Body of pancreas (tissue), 4 donors: ENCODE measurements at places on chromosomes 6 and 20.

DNA sequence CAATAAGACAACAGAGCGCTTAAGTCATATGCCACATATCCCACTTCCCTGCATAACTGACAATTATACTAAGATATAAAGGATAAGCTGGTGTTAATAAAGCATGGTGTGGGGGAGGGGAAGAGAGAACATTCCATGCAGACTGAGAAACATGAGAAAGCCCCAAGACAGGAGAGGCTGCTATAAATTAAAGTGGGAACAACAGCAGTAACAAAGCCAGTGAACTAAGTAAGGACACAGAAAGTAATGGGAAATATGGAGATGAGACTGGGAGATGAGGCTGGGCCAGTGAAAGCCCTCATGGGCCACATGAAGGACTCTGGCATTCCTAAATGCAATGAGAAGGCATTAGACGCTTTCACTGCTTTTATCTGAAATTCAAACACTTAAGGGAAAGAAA is 41.3 kb downstream of the SESN1 start:
- H3K4me1 ChIP-seq, result peaks cover 14% of the 10 kb centered on the region
- no peak for DNase-seq
- no peaks in the 10 kb centered on the region for H3K36me3 ChIP-seq
- no peak overlapping the region for H3K27ac ChIP-seq
- H3K27me3 ChIP-seq, result no peaks in the 10 kb centered on the region

DNA sequence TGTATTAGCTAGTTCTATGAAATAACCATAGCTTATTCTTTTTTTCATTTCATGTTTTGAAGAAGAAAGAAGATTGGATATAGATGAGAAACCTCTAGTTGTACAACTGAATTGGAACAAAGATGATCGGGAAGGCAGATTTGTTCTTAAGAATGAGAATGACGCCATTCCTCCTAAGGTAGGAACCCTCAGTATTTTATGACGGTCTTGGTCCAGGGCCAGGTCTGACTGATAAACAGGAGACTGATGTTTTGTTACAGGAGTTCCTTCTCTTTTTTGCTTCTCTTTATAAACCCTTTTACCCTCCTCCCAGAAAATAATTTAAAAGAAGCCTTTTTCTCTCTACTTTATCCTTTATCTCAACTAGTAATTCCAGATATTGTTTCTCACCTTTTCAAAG is 43.6 kb downstream of the AFDN start:
- H3K27me3 ChIP-seq, result no peaks in the 10 kb centered on the region
- H3K4me3 ChIP-seq, result no peak overlapping the region
- peaks cover 10% of the 10 kb centered on the region for H3K36me3 ChIP-seq
- peak; percentile 23 for DNase-seq
- no peaks in the 10 kb centered on the region for H3K4me1 ChIP-seq
- H3K27ac ChIP-seq, result no peak overlapping the region

- no peaks in the 10 kb centered on the region for H3K27me3 ChIP-seq
- H3K36me3 ChIP-seq, result no peaks in the 10 kb centered on the region
- peaks cover 5% of the 10 kb centered on the region for H3K4me1 ChIP-seq
- DNase-seq, result no peak
- H3K27ac ChIP-seq, result no peak overlapping the region
- no peak overlapping the region for H3K4me3 ChIP-seq
Measured at GRCh38 chr6:143539106-143539505, 27.6 kb upstream of the FUCA2 start.

GRCh38 chr20:12016291-12016690 is 98.6 kb downstream of the BTBD3 start:
- H3K36me3 ChIP-seq, result no peaks in the 10 kb centered on the region
- peaks cover 6% of the 10 kb centered on the region for H3K4me1 ChIP-seq
- no peak overlapping the region for H3K27ac ChIP-seq
- DNase-seq, result no peak
- no peaks in the 10 kb centered on the region for H3K27me3 ChIP-seq

GRCh38 chr6:14770572-14770971 is 475.3 kb upstream of the JARID2 start:
- no peaks in the 10 kb centered on the region for H3K27me3 ChIP-seq
- H3K4me3 ChIP-seq, result no peak overlapping the region
- H3K27ac ChIP-seq, result no peak overlapping the region
- no peaks in the 10 kb centered on the region for H3K4me1 ChIP-seq

- H3K27me3 ChIP-seq, result no peaks in the 10 kb centered on the region
- no peak overlapping the region for H3K27ac ChIP-seq
- H3K36me3 ChIP-seq, result no peaks in the 10 kb centered on the region
- peaks cover 2% of the 10 kb centered on the region for H3K4me1 ChIP-seq
Measured at GRCh38 chr6:150881911-150882481, 16.5 kb downstream of the MTHFD1L start.

DNA sequence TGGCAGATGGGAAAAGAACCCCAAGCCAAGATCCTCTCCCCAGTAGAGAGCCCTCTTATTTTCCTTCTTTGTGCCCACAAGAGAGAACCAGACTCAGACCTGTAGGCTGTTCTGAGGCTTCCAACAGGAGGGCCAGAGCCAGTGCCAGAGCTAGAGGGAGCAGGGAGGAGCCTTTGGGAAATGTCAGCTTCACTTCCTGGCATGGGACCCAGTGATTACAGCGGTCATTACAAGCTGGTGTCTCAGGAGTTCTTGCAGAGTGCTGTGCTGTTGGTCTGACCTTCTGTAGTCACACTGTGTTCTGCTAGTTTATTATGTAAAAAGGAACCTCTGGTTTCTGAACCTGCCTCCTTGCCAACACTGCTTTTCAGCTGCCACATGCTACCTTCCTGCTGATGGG is 38.9 kb downstream of the STK35 start:
- no peak for DNase-seq
- H3K27me3 ChIP-seq, result no peaks in the 10 kb centered on the region
- H3K4me1 ChIP-seq, result no peaks in the 10 kb centered on the region

GRCh38 chr6:17754254-17754653 is 47.5 kb upstream of the NUP153 start:
- DNase-seq, result no peak
- no peaks in the 10 kb centered on the region for H3K36me3 ChIP-seq
- no peak overlapping the region for H3K4me3 ChIP-seq
- no peaks in the 10 kb centered on the region for H3K27me3 ChIP-seq
- H3K4me1 ChIP-seq, result no peaks in the 10 kb centered on the region

DNA sequence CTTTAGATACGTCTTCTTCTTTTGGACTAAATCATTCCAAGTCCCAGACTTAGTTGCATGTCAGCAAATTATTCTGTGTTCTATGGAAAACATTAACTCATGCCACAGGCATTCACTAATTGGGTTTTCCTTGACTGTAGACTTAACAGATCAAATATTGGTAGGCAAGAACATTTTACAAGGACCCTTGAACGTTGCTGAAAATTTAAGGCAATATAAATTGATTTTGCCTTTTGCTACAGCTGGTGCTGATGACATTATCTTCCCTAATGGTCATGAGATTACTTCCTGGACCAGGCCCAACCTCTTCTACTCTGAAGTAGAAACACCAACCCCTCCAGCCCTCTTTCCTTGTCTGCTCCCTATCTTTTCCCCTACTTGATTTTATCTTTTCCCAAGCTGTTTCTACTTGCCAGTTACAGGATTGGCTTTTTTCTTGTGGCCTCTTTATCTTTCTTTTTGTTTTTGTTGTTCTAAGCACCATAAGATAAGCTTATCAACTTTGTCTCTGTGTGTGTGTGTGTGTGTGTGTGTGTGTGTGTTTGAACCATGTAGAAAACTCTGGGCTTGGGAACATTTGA is 514.0 kb upstream of the SOX4 start:
- no peaks in the 10 kb centered on the region for H3K36me3 ChIP-seq
- no peak overlapping the region for H3K4me3 ChIP-seq
- no peak overlapping the region for H3K27ac ChIP-seq

- no peaks in the 10 kb centered on the region for H3K36me3 ChIP-seq
- peak overlapping the region; percentile 46 for H3K4me3 ChIP-seq
- peaks cover 20% of the 10 kb centered on the region for H3K4me1 ChIP-seq
- H3K27ac ChIP-seq, result peak overlapping the region; percentile 53
- H3K27me3 ChIP-seq, result no peaks in the 10 kb centered on the region
Measured at GRCh38 chr6:4774715-4775493, 1.3 kb upstream of the CDYL start.

DNA sequence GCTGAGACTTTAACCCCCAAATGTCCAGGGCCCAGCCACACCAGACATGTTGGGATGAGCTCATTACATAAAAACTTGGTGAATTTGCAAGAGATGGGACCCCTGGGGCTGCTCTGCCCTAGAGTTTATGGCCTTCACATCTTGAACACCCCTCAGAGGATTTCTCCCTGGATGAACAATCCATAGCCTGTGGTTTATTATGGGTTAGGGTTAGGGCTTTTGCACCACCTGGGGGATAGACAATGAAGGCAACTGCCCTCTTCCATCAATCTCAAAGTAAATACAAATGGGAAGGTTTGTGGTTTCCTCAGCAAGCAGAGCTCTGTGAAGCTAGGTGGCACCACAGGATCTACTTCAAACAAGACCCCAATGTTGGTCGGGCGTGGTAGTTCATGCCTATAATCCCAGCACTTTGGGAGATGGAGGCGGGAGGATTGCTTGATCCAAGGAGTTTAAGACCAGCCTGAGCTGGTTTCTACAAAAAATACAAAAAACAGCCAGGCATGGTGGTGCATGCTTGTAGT is 17.4 kb downstream of the SPINT3 start:
- H3K4me1 ChIP-seq, result no peaks in the 10 kb centered on the region
- no peaks in the 10 kb centered on the region for H3K27me3 ChIP-seq
- H3K4me3 ChIP-seq, result no peak overlapping the region
- no peak overlapping the region for H3K27ac ChIP-seq
- H3K36me3 ChIP-seq, result no peaks in the 10 kb centered on the region

GRCh38 chr20:33387177-33387576 is 14.1 kb downstream of the CDK5RAP1 start:
- DNase-seq, result no peak
- H3K27me3 ChIP-seq, result no peaks in the 10 kb centered on the region
- no peak overlapping the region for H3K27ac ChIP-seq
- H3K4me3 ChIP-seq, result no peak overlapping the region
- H3K36me3 ChIP-seq, result no peaks in the 10 kb centered on the region
- H3K4me1 ChIP-seq, result no peaks in the 10 kb centered on the region

DNA sequence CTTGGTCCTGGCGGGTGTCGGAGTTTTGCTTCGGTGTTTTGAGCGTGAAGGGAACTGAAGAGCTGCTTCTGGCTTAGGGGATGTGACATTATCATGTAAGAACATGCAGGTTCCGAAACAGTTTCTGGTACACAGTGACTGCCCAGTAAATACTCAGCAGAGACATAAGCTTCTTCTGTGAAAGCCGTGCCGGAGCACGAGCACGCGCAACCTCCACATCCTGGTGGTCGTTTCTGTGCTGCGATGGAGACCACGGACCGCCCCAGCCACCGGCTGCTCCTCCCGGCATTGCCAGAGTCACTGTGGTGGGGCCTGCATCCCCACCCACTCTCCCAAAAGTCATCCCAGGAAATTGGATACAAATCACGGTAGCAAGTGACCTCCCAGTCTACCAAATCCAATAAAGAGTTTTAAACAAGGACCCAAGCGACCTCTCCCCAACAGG is 18.7 kb downstream of the KIF25 start:
- no peaks in the 10 kb centered on the region for H3K27me3 ChIP-seq
- no peak overlapping the region for H3K27ac ChIP-seq
- H3K4me1 ChIP-seq, result no peaks in the 10 kb centered on the region
- DNase-seq, result no peak
- no peak overlapping the region for H3K4me3 ChIP-seq

GRCh38 chr20:63977739-63978276 is 1.6 kb downstream of the SAMD10 start:
- no peaks in the 10 kb centered on the region for H3K27me3 ChIP-seq
- peak; percentile 16 for DNase-seq
- H3K27ac ChIP-seq, result no peak overlapping the region
- peaks cover 47% of the 10 kb centered on the region for H3K4me1 ChIP-seq
- no peaks in the 10 kb centered on the region for H3K36me3 ChIP-seq

DNA sequence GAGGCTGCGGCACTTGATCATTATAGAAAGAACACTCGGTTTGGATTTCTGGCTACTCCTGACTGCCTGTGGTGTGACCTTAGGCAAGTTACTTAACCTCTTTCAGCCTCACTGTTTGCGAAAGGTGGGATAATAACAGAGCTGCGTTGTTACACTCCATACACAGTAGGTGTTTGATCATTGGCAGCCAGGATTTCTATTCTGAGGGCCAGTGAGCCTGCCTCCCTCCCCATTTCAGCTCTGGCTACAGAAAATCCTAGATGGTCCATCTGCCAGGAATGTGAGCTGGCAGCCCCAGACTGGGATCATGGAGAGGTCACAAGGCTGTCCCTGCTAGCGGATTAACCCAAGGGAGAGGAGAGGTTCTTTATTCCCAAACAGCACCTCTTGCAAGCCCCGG is 2.7 kb downstream of the KCNB1 start:
- H3K27me3 ChIP-seq, result peaks cover 14% of the 10 kb centered on the region
- no peak overlapping the region for H3K4me3 ChIP-seq

DNA sequence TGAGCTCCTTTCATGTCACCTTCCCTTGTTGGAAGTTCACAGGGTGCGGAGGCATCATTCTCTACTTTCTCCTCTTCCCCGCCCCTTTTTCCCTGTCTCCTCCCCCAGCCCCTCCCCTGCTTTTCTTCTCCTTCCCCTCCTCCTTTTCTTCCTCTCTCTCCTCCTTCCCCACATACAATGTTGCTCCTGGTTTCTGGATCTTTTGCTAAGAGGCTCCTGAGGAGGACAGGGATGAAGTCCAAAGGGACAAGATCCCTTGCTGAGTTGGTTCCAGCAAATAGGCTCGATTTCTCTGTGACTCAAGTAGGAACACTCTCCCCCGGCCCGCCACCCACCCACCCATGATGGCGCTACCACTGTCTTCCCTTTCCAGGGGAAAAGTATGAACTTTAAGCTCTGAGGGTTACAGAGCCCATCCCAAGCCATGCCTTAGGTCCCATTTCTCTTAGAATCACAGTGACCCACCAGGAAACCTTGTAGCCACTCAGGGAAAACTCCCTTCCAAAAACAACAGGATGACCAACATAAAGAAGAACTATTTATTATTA is 852 bp upstream of the TFEB start:
- no peaks in the 10 kb centered on the region for H3K36me3 ChIP-seq
- no peak for DNase-seq
- no peaks in the 10 kb centered on the region for H3K27me3 ChIP-seq
- H3K4me1 ChIP-seq, result peaks cover 19% of the 10 kb centered on the region

DNA sequence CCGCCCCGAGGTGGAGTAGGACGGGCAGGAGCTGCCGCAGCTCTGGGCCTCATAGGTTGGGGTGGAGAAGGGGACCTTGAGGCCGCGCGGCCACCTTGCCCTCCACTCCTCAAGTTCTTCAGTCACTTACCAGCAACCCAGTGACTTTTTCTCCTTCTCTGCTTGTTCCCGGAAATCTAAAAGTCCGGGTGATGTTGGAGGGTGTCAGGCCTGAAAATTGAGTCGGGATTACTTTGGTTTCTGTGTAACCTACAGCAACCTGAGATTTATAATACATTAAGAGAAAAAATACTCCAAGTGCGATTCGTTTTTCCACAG is 338 bp downstream of the RWDD1 start:
- no peak for DNase-seq
- no peaks in the 10 kb centered on the region for H3K36me3 ChIP-seq
- H3K4me1 ChIP-seq, result peaks cover 18% of the 10 kb centered on the region
- peak overlapping the region; percentile 81 for H3K4me3 ChIP-seq

- H3K27ac ChIP-seq, result no peak overlapping the region
- no peaks in the 10 kb centered on the region for H3K27me3 ChIP-seq
- DNase-seq, result no peak
- no peaks in the 10 kb centered on the region for H3K36me3 ChIP-seq
Measured at GRCh38 chr6:75794351-75794846, 45.4 kb downstream of the MYO6 start.

GRCh38 chr6:151241853-151242252 is 2.1 kb downstream of the AKAP12 start:
- no peaks in the 10 kb centered on the region for H3K36me3 ChIP-seq
- H3K27ac ChIP-seq, result no peak overlapping the region
- no peak for DNase-seq
- H3K4me1 ChIP-seq, result peaks cover 17% of the 10 kb centered on the region
- H3K4me3 ChIP-seq, result no peak overlapping the region
- H3K27me3 ChIP-seq, result peaks cover 4% of the 10 kb centered on the region

- no peak overlapping the region for H3K4me3 ChIP-seq
- H3K27me3 ChIP-seq, result no peaks in the 10 kb centered on the region
- peaks cover 4% of the 10 kb centered on the region for H3K4me1 ChIP-seq
Measured at GRCh38 chr6:135850882-135851281, 619 bp upstream of the PDE7B start.
